AG09309 (cell line): ENCODE measurements at places on chromosomes 16 and 17.

DNA sequence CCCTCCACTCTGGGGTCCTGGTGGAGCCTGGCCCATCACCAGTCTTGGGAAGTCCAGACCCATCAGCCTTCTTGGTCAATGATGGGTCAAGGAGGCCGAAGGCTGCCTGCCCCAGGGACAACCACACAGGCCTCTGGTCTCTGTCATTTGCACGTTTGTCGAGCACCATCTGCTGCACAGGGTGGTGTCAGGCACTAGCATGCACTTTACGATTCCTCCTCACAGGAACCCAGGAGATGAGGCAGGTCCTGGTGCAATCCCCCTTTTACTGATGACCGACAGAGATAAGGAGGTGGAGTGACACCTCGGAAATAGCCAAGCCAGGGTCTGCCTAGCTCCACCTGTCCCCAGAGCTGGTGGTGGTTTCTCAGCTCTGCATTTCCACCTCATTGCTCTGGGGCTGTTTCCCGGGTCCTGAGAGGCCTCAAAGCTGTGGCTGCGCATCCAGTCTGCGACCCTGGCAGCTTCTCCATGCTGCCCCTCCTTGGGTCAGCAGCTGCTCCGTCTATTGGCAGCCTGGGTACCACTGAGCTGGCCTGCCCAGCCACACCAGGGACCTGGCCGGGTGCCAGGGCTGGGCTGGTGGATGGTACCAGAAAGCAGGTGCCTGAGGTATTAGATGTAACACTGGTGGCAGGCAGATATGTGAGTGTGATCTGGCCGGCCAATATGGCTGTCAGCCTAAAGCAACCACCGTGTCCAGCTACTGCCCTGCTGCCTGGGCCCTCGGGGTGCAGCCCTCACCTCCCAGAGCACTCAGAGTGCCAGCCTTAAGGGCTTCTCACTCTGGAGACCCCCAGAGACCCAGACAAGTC is 10.0 kb downstream of the MMP15 start:
- no peak for DNase-seq

GRCh38 chr16:12202486-12202885 is 226.0 kb downstream of the SNX29 start:
- no peak for DNase-seq

DNA sequence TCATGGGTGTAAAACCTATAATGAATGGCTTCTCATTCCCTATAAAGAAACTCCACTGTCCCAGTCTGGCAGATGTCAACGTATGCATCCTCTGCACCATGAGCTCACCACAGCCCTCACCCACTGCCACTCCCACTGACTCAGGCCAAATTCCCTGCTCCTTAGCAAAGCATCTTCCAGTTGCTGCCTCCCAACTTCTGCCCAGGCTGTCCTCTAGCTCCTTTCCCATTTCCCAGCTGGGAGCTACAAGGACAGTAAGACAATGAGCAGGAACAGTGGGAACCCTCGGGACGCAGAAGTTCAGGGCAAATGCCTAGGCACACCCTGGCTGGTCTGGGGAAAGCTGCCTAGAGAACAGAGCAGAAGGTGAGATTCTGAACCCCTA is 9.1 kb upstream of the THAP11 start:
- DNase-seq: no peak

GRCh38 chr16:19104607-19105006 is 9.2 kb upstream of the ITPRIPL2 start:
- DNase-seq: no peak

DNA sequence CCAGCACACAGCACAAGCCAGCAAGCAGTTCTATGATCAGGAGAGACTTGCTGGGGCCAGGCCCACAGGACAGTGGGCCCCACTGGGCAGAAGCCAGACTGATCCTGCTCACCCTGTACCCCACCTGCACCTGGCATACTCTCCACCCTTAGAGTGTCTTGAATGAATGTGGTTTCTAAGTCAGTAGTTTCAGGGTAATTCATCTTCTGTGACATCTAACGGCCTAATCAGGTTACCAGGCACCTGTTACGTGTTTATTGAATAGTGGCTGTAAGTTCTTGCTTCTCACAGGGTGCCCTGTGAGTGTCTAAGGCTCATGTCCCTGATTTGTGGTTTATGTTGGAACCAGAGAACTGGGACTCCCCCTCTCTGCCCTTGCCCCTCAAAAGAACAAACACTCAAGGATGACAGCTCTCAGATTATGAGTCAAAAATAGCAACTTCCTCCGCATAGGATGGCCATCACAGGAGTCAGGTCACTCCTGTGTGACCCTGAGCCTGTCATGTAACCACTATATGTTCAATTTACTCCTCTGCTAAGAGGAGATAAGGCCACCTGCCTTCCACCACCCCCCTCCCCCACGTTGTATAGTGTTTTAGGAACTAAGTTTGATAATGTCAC is 7.0 kb upstream of the OR2C1 start:
- no peak for DNase-seq

DNA sequence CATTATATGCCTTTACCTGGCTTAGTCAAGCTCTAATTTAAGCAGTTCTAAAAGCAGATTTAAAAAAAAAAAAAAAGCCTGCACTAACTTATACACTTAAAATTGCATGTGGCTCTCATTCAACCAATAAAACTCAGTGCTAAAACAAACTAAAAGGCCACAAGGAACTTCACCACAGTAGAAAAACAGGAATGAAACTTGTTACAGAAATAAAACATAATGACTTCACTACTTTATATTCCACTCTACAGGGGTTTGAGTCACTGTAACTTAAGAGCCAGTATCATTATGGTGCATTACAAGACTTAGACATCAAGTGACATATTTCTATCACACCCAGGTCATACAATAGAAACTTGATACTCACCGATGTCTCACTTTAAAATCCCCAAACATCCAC is 11.1 kb downstream of the CA10 start:
- no peak for DNase-seq
